ENCODE measurements at places on chromosomes 1 and 21.
A peak's percentile ranks its signal among the peaks of the same experiment; 100 is the strongest.

GRCh38 chr1:66533804-66534740, at the start of gene SGIP1:
Gene SGIP1 (plus strand): TSS chr1:66534153. CDS start chr1:66534359, 206 bp downstream.
- peak; percentile 89 for DNase-seq

GRCh38 chr1:42165511-42166210, 1.1 kb upstream of the GUCA2A start:
- no peak for DNase-seq

DNA sequence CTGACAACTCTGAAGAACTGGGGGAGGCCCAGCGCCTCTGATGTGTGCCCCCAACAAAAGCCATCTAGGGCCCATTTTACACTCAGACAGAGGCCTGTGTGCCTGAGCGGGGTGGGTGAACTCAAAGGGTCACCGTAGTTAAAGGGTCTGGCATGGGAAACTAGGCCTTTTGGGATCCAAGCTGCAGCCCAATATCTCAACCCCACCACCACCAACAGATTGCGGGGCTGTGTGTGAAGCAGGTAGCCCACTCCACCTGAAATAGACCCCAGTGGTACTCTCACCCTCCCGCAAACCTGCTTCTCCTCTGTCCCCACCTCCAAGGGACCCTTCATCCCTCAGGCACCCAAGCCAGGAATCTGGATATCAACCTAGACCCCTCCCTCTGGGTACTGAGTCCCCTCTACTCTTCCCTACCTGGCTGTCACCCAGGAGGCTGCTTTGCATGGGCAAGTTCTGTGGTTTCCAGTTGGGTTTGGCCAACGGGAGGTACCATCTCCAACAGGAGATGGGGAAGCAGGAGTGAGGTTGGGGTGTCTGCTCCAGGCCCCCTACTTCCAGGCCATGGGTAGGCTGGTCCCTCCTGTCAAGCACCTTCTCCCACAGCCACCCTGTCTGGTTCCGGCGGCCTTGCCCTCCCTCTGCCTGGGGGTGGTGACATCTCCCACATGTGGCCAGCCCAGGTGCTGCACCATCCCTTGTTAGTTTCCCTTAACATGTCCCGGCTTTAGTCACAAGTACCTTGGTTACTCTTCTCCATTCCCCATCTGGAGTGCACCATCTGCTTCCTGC, 35.2 kb upstream of the LRP8 start:
- DNase-seq, result no peak

- no peak for DNase-seq
These were observed 11.4 kb downstream of the PADI3 start for GRCh38 chr1:17260264-17260663.

GRCh38 chr1:102970496-102971078, 137.7 kb downstream of the COL11A1 start:
- peak; percentile 52 for DNase-seq

GRCh38 chr1:17596651-17597509, 57.4 kb downstream of the ARHGEF10L start:
- no peak for DNase-seq
